ENCODE measurements at places on chromosomes 13 and 19.
A peak's percentile ranks its signal among the peaks of the same experiment; 100 is the strongest.

- no peak for DNase-seq
These were observed 82.7 kb upstream of the SLC15A1 start for GRCh38 chr13:98835156-98835555.

DNA sequence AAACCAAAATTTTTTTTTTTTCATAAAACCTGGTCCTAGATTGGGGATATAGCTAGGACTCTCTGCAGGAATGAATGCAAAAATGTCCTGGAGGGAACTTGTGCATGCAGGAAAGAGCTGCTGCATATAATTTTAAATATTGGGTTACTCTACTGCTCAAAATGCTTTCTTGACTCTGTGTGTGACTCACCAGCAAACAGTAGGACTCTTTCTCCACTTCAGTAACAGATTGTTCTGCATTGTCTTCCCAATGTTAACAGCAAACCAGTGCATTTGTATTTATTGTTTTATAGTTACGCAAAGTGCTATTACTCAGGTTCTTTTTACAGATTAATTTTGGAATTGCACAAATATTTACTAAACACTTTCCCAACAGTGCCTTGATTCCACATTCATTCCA is 163.7 kb upstream of the KL start:
- no peak for DNase-seq

GRCh38 chr13:44271915-44272341 is 101.7 kb upstream of the SERP2 start:
- DNase-seq: no peak

- DNase-seq: peak; percentile 13
These were observed 4.7 kb upstream of the IRS2 start for GRCh38 chr13:109790942-109791605.

GRCh38 chr13:30983431-30983830 is 51.0 kb downstream of the TEX26 start:
- DNase-seq: no peak

GRCh38 chr19:39428283-39429112 is 7.3 kb downstream of the RPS16 start:
- DNase-seq: no peak

DNA sequence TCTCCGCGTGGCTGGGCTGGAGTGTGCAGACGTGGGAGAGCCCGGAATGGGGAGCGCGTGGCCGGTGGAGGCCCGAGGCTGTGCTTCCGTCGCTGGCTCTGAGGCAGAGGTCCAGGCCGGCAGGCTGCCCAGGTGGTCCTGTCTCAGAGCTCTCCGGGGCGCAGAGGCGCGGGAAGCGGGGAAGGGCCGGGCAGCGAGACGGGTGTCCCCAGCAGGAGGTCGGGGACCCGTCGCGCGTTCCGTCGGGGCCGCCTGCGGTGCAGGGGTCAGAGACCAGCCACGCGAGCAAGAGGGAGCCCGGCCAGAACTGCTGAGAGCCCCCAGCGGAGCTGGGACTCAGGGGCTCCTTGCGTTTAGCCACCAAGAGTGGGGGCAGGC is 1.3 kb upstream of the C1QTNF9 start:
- no peak for DNase-seq

DNA sequence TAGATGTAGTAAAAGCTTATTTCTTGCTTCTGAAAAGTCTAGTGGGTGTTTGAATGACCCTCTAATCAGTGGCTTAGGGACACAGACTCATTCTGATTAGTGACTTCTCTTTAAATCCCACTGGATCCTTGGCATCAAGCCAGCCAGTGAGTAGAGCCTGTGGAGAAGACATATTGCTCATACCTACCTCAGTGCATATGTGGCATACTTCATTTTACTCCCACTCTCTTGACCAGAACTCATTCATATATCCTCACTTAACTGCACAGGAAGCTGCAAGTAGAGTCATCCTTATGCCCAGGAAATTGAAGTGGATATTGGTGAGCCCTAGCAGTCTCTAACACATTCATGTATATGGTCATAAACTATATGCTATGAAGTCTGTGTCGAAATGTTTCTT is 148.3 kb downstream of the PDS5B start:
- DNase-seq: no peak

- DNase-seq: no peak
These were observed 19.9 kb downstream of the LRCH1 start for GRCh38 chr13:46572752-46573431.

GRCh38 chr13:37995092-37995491 is 125.5 kb upstream of the TRPC4 start:
- DNase-seq: no peak

GRCh38 chr13:100362781-100363180 is 225.8 kb downstream of the GGACT start:
- DNase-seq: no peak

- no peak for DNase-seq
These were observed 27.2 kb upstream of the NDUFS7 start for GRCh38 chr19:1356508-1356865.

DNA sequence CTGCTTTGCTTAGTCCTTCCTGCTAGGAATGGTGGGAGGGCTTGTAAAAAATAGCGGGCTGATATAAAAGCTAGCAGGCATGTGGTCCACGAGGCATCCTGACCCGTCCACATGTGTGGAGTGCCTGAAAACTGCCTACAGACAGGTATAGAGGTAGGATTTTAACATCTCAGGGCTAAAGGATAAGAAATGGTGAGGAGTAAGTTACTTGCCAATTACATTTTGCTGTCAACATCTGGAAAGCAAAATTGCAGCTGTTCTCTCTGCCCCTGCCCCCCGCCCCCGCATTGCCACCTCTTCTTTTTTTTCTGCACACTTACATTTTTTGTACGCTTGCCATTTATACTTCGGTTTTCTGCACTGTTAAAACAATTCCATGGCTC is 21.0 kb downstream of the NFIX start:
- no peak for DNase-seq

GRCh38 chr13:72316716-72317115 is 410.7 kb downstream of the MZT1 start:
- no peak for DNase-seq

DNA sequence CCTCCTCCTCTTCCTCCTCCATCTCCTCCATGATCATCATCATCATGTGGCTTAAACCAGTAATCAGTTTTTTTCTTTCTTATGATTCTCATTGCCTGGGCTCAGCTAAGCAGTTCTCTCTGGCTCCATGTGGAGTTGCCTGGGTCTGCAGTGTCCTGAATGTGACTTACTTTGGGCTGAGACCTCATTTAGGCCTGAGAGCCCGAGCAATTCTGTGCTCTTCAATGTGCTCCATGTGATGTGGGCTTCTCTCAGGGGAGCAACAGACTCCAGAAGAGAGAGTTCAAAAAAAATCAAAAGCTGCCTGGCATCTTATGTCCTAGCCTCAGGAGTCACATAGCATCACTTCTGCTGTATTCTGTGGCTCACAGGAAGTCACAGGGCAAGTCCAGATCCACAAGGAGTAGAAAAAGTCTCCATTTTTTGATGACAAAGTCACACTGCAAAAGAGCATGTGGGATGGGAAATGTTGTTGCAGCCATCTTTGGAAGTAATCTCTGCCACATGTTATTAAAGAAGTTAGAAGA is 128.7 kb downstream of the MAB21L1 start:
- no peak for DNase-seq

- DNase-seq: no peak
These were observed 17.3 kb upstream of the FCGBP start for GRCh38 chr19:39951686-39952085.

DNA sequence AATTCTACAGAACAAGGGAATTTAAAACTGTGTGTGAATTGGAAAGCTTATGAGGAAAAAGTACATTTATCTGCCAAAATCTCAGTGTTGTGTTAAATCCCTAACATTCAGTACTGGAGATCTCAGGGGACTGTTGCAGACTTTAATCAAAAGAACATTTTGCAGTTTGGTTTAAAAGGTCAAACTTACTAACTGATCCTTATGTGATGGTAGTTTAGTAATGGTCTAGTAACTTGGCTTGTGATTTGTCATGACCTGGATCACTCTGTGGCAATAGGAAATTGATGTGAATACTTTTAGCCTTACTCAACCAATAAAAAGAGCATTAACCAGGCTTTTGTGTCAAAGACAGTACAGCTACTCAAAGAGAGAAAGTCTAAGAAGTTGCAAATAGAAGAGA is 862.1 kb upstream of the MIR17HG start:
- DNase-seq: no peak

- DNase-seq: no peak
These were observed 61.5 kb downstream of the DGKH start for GRCh38 chr13:42109957-42110356.

- DNase-seq: no peak
These were observed 58.2 kb downstream of the POLR1D start for GRCh38 chr13:27679896-27680295.

DNA sequence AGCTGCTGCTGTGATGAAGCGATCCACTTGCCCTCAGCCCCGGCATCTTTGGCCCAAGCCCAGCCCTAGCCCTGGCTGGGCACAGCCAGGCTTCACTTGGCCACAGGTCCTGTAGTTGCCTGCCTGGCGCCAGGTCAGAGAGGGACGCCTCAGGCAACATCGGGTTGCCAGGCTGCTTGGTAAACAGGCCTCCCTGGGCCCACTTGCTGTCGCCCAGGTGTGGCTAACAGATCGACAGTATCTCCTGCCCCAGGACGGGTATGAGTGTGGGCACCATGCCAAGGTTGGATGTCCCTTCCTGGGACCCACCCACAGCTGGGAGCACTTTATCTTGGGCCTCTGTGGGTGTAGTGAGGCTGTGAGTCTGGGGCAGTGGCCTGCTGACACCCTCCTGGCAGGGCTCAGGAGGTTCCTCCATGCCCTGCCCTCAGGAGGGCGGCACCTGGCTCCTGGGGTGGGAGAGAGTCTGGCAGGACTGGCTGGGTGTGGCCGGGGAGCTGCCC is 27.8 kb downstream of the CARM1 start:
- DNase-seq: no peak

DNA sequence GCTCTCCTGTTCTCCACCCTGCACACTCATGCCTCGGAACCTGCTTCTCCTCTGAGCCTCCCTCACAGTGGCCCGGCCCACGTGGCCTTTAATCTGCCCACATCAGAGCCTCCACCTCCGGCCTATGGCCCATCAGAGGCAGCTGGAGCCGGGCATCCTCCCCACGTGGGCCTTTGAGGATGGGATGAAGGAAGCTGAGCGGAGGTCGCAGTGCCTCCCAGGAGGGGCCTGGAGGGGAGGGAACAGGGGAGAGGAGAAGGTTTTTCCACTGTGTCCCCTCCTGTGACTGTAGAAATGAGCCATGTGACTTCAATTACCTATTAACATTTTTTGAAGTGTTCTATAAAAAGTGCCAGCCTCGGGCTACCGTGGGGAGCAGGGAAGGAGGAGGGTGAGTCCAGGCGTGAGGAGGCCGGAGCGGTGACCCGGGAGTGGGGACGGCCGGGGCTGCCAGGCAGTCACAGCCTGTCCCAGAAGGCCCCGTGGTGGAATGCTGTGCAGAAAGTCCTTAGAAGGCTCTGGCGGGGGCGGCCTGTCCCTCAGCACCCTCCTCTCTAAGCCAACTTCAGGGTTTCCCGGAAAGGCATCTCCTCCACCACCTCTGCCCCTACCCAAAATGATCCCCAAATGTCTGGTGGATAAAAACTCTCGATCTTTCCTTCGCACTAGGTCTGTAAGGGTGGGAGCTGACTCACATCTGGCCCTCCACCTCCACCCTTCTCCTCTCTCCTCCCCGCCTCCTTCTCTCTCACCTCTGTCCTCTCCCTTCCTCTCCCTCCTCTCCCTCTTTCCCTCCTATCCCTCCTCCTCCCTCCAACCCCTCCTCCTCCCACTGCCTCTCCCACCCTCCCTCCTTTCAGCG is 24.8 kb upstream of the SLC1A5 start:
- no peak for DNase-seq

GRCh38 chr13:32033744-32034143 is 2.2 kb downstream of the FRY start:
- no peak for DNase-seq

DNA sequence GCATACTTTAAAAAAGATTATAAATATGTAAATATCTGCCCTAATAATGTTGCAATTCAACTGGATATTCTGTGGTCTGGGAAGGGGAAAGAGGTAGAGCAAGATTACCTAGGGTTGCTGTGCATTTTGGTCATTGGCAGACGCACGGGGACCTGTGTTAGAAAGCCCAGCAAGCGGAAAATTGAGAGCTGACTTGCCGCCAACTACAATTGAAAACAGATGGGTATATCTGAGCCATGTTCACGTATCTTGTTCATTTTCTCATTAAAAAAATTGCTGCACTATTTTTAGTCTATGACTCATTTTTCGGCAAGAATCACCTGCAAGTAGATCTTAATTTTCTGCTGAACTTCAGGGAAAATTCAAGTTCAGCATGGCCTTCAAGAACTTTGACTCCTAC is 308.5 kb upstream of the TMTC4 start:
- DNase-seq: no peak

DNA sequence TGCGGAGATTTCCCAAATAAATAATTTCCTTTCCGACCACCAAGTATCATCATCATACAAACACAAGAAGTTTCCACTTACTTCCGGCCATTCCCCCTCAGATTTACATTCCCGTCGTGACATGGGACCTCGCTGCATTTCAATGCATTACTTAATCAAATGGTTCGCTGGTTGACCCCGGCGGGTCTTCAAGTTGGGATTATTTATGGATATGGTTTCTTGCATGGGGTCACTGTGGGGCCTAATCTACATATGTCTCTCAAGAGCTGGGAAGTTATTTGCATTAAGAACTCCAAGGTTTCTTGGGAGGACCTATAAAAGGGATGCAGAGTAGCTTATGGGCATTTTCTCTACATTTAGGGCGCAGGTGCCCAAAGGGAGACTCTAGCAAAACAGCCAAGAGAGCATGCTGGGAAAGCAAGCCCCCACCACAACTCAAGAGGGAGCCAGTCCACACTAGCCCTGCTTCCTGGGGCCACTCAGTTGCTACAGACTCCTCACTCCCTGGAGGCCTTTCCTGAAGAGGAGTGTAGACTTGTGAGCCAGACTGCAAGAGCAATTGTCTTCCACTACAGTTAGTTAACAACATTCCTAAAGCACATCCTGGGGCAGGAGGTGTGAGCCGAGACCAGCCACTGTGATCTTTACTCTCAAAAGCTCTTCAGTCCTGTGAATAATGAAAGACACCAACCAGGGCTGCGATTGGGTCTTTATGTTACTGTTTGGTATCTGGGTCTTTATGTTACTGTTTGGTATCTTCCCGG is 125.3 kb downstream of the KATNAL1 start:
- no peak for DNase-seq

DNA sequence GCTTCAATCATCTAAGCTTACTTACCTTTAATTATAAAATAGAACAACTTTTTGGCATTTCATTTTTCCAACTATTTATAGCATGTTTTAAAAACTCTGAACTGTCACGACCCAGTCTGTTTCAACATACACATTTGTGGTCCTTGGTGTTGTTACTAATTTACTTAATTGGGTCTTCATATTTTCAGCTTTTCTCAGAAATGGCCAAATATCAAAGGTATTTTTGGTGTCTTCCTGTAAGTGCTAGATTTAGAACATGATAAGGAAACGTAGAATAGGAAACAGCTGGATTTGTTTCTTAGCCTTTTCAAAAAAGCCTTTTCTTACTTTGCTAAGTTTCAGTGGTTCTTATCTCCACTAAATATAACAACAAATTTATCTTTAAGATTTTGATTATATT is 11.4 kb downstream of the LPAR6 start:
- no peak for DNase-seq

DNA sequence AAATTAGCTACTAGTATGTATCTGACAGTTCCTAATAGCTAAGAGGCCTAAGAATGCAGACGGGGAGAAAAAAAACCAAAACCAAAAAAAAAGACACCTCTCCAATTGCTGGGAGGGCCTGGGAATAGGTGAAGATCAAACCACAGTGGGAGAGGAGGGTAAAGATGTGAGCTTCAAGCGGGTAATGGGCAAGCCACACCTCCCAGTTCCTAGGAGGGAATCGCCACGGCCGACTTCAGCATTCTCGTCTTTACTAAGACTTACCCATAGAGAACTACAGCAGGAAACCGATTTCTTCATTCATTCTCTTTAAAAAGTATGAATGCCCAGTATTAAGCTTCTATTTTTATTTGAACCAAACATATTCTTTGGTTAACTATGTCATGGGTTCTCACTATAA is 5.6 kb upstream of the EEF1AKMT1 start:
- DNase-seq: no peak

Data from caudate nucleus (tissue), 63 donors.